Naive thymus-derived CD8-positive, alpha-beta T cell (primary cell): ENCODE measurements at places on chromosomes 5 and 9. TPM values are rescaled to one million over a fixed set of nuclear protein-coding genes. Genes with fewer than 3 reads are reported as not detected.

Gene SV2C
- not detected for polyA plus RNA-seq

Gene RNF183
- polyA plus RNA-seq, result not detected

GRCh38 chr5:157827423-157827822 lies 31.5 kb downstream of the CLINT1 start:
- DNase-seq, result no peak

DNA sequence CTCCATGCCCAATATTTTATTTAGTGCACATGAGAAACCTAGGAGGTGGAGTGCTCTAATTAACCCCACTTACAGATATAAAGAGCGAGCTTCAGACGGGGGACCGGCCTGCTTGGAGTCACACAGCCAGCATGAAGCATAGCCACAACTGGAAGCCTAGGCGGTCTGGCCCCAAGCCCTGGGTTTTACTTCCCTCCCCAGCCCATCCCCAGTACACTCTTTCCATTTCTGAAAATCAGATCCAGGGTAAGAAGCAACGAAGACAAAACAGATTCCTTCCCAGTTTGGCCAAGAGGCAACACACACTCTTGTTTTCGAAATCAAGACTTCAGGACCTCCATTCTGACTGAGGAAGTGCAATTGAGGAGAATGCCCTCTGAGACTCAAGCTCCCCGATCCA lies 27.1 kb downstream of the KCNMB1 start:
- DNase-seq, result no peak

DNA sequence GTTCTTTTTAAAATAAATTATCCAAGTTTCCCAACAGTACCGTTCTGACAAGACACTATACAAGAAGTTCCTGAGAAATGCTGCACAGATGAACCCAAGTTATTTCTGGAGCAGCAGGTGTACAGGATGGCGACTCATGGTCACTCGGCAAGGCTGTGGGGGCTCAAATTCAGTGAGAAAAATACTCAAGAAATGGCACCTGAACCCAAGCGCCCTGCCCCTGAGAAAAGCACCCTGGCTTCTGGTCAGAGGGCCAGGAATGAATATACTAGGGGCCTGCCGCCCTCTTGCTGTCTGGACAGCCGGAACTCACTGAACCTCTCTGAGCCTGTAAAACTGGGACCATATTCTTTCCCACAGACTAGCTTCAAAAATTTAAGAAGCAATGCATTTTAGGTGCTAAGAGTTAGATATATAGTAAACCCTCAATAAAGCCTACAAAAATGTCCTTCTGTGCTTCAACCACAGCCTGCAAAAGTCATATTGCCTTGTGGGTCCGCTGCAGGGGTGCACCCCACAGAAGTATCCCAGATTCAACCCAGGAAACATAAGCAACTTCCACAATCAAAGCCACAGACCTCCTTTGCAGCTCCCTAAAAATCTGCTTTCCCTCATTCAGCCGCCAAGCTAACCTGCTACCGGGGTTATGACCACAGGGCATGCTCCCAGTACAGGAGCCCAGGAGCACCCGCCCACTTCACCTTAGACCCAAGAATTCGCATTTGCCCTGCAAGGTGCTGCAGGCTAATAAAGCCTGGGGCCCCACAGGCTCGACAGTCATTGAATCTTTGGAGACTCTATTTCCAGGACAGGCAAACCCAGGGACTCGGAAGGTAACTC lies 1.4 kb downstream of the RAPGEF1 start:
- DNase-seq, result no peak

DNA sequence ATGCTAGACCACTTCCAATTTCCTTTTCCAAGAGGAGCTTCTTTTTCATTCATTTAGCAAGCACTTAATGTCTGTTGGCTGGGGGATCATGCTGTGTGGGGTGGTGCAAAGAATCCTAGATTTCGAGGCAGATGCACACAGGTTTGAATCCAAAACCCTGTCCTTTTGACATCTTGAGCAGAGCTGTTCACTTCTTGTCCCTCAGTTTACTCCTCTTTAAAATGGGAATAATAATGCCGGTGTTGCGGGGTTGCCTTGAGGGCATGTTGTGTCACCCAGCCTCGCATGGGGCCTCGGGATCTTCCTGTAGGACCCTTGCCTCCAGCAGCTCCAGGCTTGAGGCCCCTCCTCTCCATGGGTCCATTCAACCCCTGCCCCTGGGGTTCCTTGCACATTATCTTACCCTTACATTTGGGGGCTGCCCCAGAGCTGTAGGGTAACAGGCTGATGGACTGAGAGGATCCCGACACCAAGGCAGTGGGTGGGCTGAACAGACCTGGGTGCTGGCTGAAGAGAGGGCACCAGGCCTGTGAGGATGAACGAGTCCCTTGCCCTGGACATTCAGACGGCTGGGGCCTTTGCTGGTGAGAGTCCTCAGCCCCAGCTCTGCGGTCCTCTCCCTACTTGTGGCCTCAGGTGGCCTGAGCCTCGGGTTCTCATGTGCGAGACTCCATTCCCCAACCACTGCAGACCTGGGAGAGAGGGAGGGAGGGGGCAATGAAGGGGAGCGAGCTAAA lies 145.8 kb downstream of the BARX1 start:
- no peak for DNase-seq

- no peak for DNase-seq
These were observed 77.6 kb upstream of the TMC1 start for GRCh38 chr9:72443855-72444254.

DNA sequence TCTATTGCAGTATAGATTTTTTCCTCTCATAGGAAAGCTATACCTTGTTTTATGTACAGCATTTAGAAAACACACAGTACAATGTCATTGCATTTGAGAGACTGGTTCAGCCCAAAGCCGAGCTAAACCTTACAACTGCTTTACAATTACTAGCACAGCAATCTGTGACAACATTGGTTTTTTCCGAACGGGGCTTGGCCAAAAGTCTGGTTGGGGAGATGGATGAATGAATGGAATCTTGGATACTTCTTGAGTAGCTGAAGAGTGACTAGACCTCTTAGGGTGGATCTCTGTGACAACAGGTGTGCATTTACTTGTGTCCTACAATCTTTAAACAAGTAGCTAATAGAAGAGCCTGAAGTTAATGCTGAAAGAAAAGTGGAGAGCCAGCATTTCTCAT lies 1.2 kb downstream of the SGCD start:
- no peak for DNase-seq

DNA sequence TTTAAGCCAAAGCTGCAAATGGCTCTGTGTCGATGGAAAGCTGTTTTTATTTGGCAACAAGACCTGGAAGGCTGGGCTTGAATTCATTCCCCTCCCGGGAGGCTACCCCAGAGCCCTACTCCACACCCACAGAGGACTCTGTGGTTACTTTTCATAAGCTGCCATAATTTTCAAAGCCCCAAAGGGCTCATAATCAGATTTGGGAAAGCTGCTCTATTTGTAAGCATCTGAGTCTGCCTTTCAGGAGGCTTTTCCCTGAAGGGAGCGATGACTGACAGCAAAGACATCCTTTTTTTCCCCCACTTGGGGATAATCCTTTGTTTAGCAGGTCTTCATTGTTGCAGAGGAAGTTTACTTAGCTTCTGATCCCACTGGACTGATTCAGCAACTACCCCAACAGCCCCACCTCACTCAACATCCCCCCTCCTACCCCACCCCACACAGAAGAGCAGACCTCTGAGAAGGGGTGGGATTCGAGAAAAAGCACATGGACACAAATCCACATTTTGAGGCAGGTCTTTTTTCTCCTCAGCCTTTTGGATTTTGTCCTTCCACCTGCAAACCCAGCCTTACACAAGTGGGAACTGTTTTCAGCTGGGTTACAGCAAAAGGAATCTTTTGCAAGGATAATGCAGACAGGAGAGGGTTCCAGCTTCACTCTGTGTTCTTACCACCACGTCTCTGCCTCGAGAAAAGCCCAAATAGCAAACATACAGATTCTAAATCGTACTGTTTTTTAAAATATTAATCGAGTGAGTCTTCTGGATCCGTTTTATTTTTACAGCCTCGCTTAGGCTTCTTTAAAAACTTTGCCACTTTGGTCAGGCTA lies 244.4 kb upstream of the TUT7 start:
- no peak for DNase-seq

- DNase-seq, result no peak
These were observed 23.4 kb downstream of the UBLCP1 start for GRCh38 chr5:159286420-159287035.

GRCh38 chr9:126886897-126887296 lies 26.5 kb downstream of the ZBTB34 start:
- no peak for DNase-seq
